ENCODE measurements at places on chromosomes 11 and 22. TPM values are rescaled to one million over a fixed set of nuclear protein-coding genes. Genes with fewer than 3 reads are reported as not detected.

GRCh38 chr11:116851626-116852025 is 14.2 kb upstream of the APOA1 start:
- peaks cover 25% of the 10 kb centered on the region for H3K36me3 ChIP-seq
- no peaks in the 10 kb centered on the region for H3K27me3 ChIP-seq
- peaks cover 63% of the 10 kb centered on the region for H3K4me1 ChIP-seq
- H3K4me3 ChIP-seq = peak overlapping the region; percentile 53
- peak overlapping the region; percentile 89 for H3K27ac ChIP-seq

DNA sequence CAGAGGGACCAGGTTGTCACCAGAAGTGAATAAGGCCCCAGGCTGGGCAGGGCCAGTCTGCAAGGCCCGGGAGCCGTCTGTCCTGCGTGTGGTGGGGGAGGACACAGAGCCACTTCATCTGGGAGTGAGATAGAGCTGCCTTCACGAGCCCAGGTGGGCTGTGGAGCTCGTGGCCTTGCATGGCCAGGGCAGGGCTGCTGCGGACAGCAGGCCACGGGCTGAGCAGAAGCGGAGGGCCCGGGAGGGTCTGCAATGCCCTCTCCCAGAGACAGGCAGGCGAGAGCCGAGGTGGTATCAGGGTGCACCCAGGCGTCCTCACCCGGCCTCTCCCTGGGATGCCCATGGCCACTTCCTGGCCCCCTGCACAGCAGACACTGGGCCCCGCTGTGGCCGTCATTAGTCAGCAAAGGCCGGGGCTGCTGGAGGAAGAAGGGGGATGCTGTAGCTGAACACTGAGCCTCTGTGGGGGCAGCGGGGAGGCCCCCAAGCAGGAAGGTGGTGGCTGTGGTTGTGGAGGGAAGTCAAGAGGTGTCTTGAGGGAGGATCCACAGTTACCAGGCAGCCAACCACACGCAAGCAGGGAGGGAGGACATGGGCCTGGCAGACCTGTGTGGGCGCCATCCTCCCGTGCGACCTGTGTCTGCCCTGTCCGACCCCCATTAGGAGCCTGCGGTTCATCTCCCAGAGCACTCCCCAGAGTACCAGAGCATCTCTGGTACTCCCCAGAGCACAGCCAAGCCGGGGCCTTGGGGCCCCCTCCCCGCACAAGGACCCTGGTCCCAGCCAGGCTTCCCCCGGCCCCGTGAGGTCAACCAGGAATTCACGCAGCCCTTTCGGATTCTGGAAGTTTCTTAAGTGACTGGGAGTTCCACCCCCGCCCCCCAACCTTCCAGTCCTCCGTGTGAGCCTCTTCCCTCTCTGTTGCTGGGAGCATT is 1109.5 kb downstream of the BRD1 start:
- H3K27ac ChIP-seq = no peak overlapping the region
- DNase-seq = no peak
- peaks cover 8% of the 10 kb centered on the region for H3K27me3 ChIP-seq
- H3K4me3 ChIP-seq = no peak overlapping the region
- no peaks in the 10 kb centered on the region for H3K36me3 ChIP-seq

The HBE1 gene
- total RNA-seq = not detected

DNA sequence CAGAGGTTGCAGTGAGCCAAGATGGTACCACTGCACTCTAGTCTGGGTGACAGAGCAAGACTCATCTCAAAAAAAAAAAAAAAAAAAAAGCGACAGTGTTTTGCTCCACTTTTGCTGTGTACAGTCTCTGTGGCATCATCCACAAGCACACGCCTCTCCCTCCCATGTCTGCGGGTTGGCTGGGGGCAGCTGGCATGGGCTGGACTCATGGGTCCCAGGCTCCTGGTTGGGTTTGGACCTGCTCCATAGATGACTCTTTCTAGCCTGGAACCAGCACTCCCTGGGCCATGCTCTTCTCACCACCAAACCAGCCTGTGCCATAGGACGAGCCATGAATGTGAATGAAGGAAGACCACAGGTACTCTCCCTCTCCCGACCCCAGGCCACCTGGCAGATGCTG is 7.9 kb upstream of the WNT11 start:
- H3K27me3 ChIP-seq = peaks cover 18% of the 10 kb centered on the region
- no peaks in the 10 kb centered on the region for H3K4me1 ChIP-seq
- no peaks in the 10 kb centered on the region for H3K36me3 ChIP-seq
- no peak for DNase-seq

GRCh38 chr11:124880958-124881357 is 15.7 kb downstream of the ROBO3 start:
- no peaks in the 10 kb centered on the region for H3K36me3 ChIP-seq
- DNase-seq = no peak
- no peak overlapping the region for H3K27ac ChIP-seq
- peaks cover 13% of the 10 kb centered on the region for H3K4me1 ChIP-seq
- peaks cover 2% of the 10 kb centered on the region for H3K27me3 ChIP-seq
- no peak overlapping the region for H3K4me3 ChIP-seq
